ENCODE measurements at places on chromosomes 1 and 21.

DNA sequence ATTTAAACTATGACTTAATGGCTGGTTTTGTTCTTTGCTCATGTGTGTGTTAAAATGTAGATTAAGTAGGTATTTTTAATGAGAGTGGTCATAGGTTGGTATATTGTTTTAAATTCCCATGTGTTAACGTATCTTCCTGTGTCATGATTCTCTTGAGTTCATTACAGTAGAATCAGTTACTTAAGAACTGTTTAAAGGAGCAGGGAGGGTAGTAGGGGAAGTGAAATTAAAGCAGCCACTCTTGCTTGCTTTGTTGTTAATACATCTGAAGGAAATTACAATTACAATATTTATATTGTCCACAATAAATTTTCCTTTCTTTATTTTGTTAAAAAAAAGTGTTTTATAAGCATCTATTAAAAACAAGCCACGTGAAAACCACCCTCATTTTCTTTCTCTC lies 119.2 kb upstream of the KIAA1614 start:
- no peak for DNase-seq

DNA sequence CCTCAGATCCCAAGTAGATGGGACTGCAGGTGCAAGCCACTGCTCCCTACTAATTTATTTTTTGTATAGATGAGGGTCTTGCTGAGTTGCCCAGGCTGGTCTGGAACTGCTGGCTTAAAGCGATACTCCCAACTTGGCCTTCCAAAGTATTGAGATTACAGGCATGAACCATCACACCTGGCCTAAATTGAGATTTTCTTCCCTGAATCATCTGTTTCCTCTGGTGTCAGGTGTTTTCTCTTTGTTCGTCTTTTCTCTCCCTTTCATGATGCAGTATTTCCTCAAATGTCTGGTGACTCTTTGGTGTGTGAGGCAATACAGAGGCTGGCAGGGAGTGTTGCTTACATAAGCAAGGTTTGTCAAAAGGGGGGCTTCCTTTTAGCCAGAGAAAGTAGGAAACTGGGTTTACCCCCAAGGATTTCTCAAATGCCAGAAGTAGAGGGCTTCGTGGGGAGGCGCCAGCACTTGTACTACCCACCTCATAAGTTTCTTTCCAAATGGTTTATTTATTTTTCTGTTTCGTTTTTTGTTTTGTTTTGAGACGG lies 27.6 kb downstream of the CLDN14 start:
- no peak for DNase-seq

DNA sequence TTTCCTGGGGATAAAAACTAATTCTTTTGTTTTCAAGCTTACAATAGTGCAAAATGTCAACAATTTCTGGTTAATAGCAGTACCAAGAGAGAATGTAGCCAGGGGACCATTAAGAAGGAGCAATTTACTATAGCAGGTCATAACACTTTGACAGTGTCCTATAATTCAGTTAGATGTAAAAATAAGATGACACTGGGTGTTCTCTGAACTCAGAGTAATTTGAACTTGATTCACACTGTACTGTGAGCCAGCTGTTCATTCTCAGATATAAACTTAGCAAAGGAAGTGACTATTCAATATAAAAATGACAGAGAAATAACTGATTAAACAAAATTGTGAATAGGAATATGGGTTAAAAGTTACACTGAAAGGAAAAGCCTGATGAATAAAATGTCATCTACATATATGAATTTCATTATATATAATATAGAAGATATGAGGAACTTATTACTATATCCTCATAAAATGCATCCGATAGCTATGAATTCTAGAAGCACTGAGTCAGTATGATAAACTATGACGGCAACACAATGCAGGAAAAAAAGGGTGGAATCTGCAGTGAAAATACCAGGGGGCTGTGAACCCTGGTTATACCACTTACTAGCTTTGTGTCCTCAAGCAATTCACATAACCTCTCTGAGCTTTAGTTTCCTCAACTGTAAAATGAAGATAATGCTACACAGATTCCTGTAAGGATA lies 135.9 kb downstream of the ACBD6 start:
- DNase-seq = no peak

GRCh38 chr1:90476411-90476810 lies 240.7 kb downstream of the BARHL2 start:
- no peak for DNase-seq

DNA sequence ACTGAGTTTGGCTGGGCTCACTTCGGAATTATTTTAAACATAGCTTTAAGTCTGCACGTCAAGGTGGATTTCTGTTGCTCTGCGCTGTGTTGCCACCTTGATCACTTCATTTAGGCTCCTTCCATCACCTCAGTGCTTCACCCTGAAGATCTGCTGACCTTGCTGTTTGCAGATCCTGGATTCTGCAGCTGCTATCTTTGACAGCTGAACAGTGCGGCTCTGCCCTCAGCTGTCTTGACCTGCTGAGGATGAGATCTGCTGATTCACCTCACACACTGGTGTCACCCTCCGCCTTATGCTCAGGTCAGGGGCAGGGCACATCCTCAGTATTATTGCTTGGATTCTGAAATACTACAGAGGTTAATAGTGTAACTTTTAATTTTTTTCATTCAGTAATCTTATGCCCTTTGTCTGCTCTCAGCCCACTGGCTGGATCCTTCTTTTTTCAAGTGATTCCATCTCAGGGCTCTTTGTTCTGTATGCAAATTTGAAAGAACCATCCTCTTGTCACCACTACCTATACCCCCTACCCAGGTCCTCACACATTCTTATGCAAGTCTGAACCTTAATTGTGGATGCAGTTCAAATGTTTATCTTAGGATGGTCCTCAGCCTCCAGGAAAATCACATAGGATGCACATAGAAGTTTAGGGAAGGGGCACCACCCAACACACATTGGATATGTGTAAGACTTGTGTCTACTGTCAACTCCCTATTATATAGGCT lies 364.0 kb downstream of the OLFM3 start:
- no peak for DNase-seq

- no peak for DNase-seq
Observed at GRCh38 chr1:241592273-241592958, 47.8 kb downstream of the CHML start.

GRCh38 chr1:217052626-217053025 lies 329.4 kb upstream of the ESRRG start:
- DNase-seq = no peak

Data from foreskin melanocyte (primary cell).